ENCODE measurements at places on chromosomes 2 and 18.
A peak's percentile ranks its signal among the peaks of the same experiment; 100 is the strongest.

- DNase-seq = no peak
Measured at GRCh38 chr18:35982409-35983114, 10.1 kb downstream of the RMP24 start.

GRCh38 chr2:76281156-76281841 lies 570.6 kb upstream of the GCFC2 start:
- no peak for DNase-seq

DNA sequence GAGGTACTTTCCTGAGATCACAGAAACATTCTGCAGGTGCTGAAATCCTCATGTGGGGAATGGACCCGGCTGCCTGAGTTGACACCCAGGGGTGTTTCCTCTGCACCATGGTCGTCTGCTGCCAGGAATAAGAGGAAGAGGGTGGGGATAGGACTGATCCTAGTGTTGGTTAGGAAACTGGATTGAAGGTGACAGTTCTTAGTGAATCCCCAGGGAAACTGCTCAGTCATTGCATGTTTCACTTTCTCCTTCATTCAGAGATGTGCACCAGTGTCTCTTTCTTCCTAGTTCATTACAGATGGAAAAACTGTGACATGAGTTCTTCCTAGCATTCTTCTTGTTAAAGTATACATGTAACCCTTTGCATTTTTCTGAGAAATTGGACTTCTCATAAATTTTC lies 294.3 kb downstream of the PTGR3 start:
- no peak for DNase-seq

DNA sequence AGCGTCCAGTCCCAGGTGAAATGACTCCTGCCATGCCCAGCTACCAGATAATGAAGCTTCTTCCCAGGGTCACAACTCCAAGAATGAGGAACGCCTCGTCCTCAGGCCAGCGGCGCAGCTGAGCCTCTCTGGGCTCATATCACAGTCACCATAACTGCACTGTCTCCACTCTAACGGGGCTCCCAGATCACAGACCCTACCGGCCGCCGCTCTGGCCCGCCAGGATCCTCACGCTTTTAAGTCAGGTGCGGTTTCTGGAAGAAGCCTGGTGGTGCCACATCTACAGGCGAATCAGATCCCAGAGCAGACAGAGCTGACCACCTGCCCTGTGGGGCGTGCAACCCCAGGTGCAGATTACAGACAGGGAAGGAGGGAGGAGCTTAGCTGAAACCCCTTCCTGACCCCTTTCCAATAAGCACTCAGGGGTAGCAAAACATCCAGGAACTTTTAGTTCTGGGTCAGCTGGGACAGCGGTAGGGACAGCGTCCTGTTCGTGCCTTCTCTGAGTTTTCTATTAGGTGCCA lies 3.7 kb upstream of the ACKR3 start:
- DNase-seq = no peak

DNA sequence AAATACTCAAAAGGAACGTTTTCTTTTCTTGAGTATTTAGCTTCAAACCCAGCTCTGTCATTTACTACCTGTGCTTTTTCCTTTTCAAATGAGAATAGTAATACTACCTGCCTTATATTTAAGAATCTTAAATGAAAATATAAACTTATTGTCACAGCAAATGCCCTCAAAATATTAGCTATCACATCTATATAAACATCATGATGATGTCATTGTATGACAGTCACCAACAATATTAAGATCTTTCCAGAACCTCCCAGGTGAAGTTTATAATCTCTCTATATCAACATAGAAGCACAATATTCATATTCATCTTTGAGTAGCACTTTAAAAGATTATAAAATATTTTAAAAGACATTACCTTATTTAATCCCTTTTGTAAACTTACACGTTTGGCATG lies 92.2 kb downstream of the DOK6 start:
- DNase-seq = no peak

DNA sequence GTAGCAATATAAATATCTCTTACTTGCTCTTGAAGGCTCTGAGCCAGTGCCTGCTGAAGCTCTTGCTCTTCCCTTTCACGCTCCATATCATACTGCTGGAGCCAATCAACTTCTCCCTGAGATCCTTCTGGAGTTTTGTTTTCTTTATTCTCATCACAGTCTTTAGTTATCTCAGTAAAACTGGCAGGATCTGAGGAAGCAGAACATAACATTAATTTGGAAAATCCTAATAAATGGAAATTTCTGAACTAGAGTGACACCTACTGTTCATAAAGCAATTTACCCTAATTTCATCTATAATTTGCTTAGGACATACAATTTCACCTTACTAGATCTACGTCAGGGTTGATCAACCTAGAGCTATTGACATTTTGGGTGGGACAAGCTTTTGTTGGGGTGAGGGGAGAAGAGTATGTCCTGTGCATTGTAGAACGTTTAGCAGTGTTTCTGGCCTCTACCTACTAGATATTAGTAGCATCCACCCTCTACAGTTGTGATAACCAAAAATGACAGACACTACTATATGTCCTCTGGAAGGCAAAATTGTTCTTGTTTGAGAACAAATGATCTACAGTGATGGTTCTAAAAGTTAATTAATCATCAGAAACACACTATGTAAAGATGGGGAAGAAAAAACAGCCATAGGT lies 47.2 kb downstream of the VIL1 start:
- DNase-seq = no peak

DNA sequence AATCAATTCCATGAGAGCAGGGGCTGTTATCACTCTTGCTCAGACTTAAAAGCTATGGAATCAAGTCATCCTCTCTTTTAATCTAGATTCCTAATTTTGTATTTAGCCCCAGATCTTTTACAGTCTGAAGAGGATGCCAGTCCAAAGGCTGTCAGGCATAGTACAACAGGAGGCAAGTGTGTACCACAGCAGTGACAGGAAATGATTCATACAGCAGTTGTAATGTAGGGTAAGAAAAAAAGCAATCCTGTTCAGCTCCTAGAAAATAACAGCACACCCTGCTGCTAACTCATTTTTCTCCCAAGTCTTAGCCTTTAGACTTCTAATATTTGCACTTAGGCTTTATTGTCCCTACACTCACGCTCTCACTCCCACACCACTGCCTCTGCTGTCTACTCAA lies 127.8 kb upstream of the SYT4 start:
- DNase-seq = no peak

DNA sequence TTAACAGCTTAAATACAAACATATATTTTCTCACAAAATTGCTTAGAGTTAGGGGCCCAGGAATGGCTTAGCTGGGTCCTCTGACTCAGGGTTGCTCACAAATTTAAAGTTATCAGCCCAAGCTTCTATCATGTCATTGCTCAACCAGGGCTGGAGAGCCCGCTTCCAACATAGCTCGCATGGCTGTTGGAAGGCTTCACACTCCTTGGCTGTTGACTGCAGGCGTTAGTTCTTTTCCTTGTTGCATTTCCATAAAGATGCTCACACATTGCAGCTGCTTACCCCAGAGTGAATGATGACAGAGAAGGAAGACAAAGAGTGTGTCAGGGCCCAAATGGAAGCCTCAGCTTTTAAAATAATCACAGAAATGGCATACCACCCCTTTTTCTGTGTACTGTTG lies 62.9 kb upstream of the TFPI start:
- no peak for DNase-seq

DNA sequence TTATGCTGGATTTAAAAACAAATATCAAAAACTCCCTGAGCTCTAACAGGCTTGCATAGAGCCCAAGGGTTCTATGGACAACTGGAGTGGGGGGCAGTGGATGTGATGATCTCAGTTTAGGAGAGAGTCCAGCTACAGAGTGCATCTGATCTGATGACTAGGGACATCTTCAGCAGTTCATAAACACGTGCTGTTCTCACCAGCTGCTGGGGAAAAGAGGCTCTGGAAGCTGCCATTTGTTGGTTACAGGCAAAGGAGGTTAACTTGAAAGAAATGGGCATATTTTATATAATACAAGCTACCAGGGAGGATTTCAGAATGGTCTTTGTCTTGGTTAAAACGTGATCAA lies 36.0 kb upstream of the ZNF396 start:
- DNase-seq = no peak

GRCh38 chr2:239865059-239865639 lies 160.0 kb downstream of the NDUFA10 start:
- peak; percentile 84 for DNase-seq

GRCh38 chr2:240561325-240561971 lies 1.3 kb downstream of the DUSP28 start:
- no peak for DNase-seq

GRCh38 chr2:111896576-111896975 lies 1.8 kb upstream of the MERTK start:
- DNase-seq = no peak

DNA sequence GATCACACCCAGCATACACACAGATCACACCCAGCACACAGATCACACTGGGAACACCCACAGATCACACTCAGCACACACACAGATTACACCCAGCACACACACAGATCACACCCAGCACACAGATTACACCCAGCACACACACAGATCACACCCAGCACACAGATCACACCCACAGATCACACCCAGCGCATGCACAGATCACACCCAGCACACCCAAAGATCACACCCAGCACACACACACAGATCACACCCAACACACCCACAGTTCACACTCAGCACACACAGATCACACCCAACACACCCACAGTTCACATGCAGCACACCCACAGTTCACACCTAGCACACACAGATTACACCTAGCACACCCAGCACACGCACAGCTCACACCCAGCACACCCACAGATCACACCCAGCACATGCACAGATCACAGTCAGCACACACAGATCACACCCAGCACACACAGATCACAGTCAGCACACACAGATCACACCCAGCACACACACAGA lies 117.6 kb downstream of the DYSF start:
- DNase-seq = no peak

All from osteocyte (in vitro differentiated cells).